Omental fat pad (tissue), 4 donors: ENCODE measurements at places on chromosomes 2 and 18. TPM values are rescaled to one million over a fixed set of nuclear protein-coding genes. Genes with fewer than 3 reads are reported as not detected.

The DSG4 gene
- total RNA-seq: not detected

- no peak for DNase-seq
These were observed 61.2 kb upstream of the SPP2 start for GRCh38 chr2:233989221-233989858.

GRCh38 chr2:67954093-67954748, 108.6 kb downstream of the C1D start:
- DNase-seq: no peak

- DNase-seq: no peak
These were observed 27.2 kb upstream of the STAT4 start for GRCh38 chr2:191177751-191178736.

DNA sequence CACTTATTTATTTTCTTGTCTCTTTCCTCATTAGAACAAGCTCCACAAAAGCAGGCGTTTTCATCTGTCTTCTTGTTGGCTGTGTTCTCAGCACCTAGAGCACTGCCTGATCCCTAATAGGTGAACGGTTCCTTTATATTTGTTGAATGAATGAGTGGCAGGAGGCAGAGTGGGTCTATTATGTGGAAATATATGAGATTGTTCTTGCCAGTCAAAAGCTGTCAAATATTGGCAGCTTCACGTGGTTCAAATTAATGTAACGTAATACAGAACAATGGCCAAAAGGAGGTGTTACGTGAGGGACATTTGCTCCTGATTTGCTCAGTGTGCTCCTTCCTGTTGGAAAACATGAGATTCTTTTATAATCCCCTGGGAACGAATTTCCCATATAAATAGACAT, 8.5 kb upstream of the ARHGAP25 start:
- DNase-seq: no peak

DNA sequence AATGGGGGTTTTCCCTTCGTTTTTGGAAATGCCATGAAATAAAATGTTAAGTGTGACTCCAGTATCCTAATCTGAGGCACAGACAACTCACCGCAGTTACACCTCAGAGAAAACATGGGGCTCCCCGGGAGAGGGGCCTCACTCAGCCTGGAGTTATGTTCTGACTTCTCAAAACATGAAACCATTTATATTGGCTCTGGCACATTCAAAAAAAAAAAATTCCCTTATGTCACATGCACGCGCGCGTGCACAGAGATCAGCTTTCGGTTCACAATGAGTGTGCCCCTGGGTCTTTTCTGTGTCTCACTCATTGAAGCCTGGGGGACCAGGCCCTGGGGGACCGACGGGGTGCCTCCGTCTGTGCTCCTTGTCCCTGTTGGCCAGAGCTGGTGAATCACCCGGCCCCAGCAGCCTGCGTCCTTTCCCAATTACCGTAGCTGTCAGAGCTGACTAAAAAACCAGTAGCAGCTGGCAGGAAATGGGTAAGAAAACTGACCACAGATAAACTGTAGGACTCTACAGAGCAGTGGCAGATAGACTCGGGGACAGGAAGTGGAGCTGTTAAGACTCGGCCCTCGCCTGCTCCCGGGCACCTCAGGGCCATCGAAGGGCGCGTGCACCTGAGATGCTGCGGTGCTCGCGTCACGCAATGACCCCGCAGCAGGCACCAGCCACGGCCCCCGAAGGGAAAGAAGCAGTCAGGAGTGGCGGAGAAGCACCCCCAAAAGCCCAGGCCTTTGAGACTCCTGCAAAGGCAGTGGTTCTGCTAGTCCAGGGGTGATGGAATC, 138.3 kb upstream of the ID2 start:
- DNase-seq: no peak

The CMPK2 gene
- total RNA-seq: 2.9 TPM

The ZNF397 gene
- 27.1 TPM for total RNA-seq

DNA sequence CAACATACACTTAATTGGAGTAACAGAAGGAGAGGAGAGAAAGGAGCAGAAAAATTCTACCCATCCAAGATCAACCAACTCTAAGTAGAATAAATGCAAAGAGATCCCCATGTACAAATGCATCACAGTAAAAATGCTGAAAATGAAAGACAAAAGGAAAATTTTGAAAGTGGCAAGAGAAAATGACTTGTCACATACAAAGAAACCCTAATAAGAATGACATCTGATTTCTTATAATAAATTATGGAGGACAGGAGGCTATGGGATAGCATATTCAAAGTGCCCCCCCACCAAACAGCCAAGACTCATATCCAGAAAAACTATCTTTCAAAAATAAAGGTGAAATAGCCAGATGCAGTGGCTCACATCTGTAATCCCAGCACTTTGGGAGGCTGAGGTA, 22.2 kb upstream of the INPP4A start:
- no peak for DNase-seq

The OSR1 gene
- total RNA-seq: 124 TPM

DNA sequence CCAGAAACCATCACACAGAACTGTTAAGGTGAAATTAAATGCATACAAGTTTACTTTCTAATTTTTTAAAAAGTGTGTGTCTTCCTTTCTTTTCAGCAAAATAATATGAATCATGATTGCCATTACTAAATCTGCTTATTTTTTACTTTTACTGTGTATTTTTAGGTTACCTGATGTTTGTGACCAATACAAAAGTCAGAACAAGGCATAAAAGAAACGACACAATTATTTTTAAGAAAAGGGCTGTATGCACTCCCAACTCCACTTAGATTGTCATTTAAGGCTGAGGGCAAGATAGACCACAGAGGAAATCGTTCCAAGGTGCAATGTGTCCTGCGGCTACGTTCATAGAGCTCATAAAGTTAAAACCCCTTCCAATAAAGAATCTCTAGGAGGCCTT, 797.0 kb downstream of the TDRD15 start:
- DNase-seq: no peak

DNA sequence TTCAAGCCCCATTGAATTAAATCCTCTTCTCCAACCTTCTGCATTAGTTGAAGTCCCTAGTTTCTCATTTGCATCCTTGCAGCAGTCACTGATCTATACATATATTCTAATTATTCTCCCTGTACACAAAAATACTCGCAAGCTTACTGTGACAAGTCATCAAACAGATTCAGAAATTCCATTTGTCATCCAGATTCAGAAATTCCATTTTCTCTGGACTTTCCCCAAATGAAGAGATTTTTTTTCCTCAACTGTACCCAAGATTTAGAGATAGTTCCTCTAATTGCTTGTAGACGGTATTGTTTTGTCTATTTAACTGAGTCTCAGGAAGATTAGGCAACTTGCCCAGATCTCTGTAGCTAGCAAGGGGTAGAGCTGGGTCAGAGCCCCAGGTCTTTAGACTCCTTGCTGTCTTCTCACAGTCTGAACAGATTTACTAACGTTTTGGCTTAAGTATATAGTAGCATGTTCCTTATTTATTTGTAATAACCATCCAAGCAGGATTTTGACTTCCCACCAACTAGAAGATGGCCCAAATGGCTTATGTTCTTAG, 34.2 kb downstream of the RAB12 start:
- DNase-seq: no peak

- no peak for DNase-seq
These were observed 1.7 kb upstream of the PER2 start for GRCh38 chr2:238290091-238290509.
